ENCODE measurements at places on chromosomes 12 and 14. TPM values are rescaled to one million over a fixed set of nuclear protein-coding genes. Genes with fewer than 3 reads are reported as not detected.
A peak's percentile ranks its signal among the peaks of the same experiment; 100 is the strongest.

Gene MYF5
- not detected for total RNA-seq

Gene AMN
- total RNA-seq = 0.53 TPM

DNA sequence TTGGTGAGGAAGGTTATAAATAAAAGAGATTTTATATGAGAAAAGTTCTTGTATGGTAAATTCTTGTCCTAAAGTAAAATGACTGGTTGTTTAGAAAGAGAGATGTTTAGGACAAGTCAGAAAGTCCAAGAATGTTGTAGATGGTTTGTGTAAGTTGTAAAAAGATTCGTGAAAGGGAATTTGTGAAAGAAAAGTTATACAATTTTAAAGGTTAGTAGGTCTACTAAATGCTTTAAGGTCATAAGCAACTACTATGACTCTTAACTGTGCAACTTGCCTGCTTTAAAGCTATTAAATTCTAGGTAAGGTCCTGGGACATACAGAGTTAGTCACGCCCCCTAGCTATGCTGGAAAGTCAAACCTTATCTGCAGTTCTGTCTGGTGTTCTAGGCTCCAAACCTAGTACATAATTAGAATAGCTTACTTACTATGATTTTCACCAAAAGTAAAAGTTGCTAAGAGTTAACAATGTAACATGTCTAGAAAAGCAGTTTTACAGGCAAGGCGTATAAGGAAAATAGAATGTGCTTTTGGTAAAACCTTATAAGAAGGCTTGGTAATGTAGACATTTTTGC is 11.2 kb upstream of the DHRS2 start:
- DNase-seq = no peak

- DNase-seq = no peak
Observed at GRCh38 chr12:50786498-50787231, 22.8 kb downstream of the ATF1 start.

DNA sequence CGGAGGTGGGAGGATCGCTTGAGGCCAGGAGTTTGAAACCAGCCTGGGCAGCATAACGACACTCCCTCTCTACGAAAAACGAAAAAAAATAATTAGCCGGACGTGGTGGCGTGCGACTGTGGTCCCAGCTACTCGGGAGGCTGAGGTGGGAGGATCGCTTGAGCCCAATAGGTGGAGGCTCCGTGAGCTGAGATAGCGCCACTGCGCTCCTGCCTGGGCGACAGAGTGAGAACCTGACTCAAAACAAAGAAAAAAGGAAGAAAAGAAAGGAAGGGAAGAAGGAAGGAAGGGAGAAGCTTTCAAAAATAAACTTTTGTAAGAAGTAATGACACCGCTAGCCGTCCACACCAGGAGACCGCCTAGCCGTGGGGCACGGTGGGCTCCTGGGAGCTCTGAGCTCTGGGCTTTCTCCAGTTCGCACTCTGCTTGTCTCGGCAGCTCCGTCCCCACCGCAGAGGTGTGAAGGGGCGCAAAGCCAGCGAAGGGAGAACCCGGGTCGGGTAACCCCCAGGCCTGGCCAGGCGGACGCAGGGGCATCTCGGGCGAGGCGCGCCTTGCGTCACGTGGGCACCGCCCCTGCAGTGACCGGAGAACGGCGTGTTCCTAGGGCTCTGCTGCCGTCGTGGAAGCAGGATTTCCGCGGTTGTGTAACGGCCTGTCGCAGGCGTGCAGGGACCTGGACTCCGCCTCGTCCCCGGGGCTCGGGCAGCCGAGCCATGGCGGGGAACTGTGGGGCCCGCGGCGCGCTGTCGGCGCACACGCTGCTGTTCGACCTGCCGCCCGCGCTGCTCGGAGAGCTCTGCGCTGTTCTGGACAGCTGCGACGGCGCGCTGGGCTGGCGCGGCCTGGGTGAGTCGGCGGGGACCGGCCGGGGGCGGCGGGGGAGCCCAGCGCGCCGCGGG is at the start of gene IRAK3:
Gene IRAK3, plus strand, starts transcription at position 631 of the 902 bp plus-strand sequence. Its CDS starts 86 bp downstream, at position 717.
- DNase-seq = peak; percentile 49

GRCh38 chr12:94532490-94533422 is 73.1 kb upstream of the CEP83 start:
- peak; percentile 78 for DNase-seq
